Stimulated activated CD4-positive, alpha-beta T cell treated with anti-CD3 and anti-CD28 coated beads, TNF-alpha, amount 100 ng/mL, for 24 hours (primary cell): ENCODE measurements at places on chromosomes 3 and 15.

DNA sequence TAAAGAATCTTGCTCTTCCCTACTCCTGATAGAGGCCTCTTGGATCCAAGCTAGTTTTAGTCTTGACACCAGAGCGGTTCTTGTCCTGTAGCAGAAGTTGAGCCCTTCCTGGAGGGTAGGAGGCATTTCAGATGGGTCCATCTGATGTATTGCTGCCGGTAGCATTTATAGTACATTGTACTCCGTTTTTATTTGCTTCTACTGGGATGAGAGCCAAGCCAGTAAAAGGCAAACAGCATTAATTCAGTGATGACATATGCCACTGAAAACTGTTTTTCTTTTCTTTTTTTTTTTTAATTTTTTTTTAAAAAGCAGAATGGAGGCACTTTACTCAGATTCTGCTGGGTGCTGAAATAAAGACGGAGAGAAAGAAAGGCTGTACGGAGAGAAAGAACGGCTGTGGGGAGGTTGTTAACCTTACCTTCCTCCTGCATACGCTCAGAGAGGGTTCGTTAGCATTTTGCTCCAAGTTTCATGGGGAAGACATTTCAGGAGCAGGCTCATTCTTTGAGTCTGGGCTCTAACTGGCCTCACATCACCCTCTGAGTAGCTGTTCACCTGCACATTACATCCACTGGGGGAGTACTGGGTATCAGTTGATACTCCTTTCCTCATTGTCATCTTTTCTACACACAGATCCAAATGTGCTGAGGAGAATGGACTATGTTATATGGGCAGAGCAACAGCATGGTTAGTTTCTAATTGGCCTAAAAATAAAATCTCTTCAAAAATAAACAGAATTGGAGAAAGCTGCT is 161.5 kb downstream of the FEZF2 start:
- DNase-seq = no peak

- no peak for DNase-seq
Observed at GRCh38 chr15:64216730-64217428, 54.1 kb upstream of the PPIB start.

- no peak for DNase-seq
Observed at GRCh38 chr15:23897531-23897930, 210.4 kb upstream of the NDN start.

DNA sequence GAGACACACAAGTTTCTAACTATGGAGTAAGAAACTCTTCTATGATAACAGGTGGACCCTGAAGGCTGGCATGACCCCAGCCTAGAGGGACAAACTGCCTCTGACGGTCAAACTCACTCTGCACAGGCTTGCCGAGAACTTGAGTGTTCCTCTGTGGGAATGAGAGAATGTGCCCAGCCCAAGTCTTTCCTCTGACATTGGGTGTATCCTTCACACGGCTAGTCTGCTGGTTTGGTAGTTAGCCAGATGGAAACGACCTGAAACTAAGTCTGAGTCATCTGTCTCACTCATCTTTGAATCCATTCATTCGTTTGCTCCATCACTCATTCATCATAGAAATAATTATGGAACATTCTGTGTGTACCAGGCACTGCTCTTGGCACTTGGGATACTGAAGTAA is 198.4 kb downstream of the ATP10A start:
- DNase-seq = no peak

DNA sequence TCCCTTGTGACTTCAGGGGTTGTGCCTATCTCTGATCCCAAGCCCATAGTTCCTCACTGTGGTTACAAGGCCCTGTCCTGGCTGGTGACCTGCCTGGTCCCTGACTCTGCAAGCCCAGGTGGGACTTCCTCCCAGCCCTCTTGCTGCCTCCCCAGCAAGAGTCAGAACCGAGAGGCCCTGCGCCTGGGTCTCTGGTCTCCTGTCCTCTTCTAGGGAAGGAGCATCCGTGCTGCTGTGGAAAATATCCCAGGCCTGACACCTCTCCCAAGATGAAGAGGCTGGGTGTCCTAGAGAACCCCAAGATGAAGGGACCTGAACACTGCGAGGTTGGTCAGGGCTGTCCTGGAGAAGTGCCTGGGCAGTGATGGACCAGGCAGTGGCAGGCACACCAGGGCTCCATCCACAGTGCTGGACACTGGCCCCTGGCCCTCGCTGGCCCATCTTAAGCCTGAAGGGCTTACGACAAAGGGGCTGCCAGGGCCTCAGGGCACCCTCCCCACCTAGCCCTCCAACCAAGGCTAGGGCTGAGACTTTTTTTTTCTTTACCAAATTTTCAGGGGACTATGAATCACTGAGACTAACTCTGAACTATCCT is 32.7 kb downstream of the PTH1R start:
- no peak for DNase-seq

DNA sequence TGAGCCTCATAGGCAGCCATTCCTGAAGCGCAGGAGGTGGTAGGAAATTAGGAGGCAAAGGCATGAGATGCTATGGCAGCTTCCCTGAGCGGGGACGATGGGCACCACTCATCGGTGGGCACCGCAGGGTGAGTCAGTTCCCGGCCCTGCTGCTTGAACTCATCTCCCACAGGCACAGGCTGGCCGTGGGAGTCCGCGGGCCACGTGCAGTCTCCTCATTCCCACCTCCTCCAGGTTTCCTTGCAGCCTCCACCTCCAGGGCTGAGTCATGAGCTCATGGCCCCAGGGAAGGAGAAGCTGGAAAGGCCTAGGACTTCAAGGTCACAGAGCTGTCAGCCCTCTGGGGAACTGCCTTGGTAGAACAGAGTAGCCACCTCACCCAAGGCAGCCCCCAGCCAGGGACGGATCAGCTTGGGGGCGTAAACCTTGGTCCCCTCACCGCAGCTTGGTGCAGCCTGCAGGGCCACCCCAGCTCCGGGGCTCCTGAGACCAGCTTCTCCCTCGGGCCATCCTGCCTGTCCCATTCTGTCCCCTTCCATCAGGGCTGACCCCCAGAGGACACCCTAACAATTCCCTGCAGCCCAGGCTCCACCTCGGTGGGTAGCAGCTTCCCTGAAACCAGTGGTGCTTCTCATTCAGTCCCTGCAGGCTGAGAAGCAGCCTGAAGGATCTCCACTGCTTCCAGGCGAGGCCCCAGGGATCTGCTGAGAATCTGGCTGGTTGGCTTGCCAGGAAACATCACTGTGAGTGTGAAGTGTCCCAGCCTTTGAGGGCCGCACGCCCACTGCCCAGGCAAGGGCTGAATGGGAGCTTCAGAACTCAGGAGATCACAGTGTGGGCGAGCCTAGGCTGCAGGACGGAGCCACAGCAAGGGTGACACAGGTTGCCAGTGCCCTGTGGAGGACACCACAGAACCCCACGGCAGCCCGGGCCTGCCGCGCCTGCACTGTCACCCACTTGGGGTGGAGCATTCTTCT is 150.7 kb upstream of the MEF2A start:
- DNase-seq = no peak

DNA sequence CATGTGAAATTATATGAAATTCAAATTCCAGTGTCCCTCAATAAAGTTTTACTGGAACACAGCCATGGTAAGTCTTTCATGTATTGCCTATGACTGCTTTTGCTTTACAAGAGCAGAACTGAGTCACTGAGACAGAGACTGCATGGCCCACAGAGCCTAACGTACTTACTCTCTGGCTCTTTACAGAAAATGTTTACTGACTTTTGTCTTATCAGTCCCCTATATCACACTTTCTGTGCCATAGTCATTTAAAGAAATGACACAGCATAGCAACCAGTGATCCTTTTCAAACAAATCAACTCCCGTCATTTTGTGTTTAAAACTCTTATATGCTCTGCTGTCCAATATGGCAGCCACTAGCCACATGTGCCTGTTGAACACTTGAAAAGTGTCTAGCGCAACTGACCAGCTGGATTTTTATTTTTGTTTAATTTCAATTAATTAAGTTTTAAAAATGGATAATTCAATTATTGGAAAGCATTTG is 129.7 kb upstream of the CDIN1 start:
- DNase-seq = no peak

DNA sequence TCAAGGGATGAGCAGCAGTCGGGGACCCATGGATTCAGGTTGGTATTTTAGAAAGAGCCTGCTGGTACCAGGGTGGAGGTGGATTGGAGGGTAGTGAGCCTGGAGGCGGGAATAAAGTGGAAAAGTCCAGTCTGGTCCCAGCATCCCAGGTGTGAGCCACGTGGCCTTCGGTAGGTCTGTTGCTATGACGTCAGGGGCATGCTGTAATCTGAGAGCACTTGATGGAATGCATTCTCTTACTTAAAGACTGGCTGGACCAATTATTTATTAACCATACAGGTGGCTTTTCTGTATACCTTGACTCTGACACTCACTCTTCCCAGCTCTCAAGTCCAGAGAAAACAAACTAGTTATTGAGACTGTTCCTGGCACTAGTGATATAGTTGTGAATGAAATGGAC is 389.9 kb upstream of the RGMA start:
- no peak for DNase-seq

DNA sequence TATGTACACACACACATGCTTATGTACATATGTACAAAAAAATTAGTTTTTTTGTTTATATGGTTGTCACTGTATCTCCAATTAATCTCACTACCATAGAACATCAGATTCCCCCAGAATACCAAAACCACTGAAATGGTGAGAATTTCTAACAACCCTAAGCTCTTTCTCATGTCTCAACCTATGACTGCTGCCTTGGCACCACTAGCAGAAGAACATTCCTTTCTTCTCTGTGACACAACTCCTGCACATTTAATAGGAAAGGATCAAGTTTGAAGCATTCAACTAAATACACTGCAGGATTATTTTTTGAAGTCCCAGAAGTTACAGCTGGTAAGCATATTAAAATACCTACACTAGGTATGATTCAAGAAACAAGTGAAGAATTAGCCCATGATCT is 109.6 kb downstream of the FAM174B start:
- DNase-seq = no peak

- no peak for DNase-seq
Observed at GRCh38 chr3:28700728-28701127, 352.1 kb upstream of the AZI2 start.

- DNase-seq = no peak
Observed at GRCh38 chr3:48765376-48765775, 48.4 kb upstream of the IP6K2 start.

DNA sequence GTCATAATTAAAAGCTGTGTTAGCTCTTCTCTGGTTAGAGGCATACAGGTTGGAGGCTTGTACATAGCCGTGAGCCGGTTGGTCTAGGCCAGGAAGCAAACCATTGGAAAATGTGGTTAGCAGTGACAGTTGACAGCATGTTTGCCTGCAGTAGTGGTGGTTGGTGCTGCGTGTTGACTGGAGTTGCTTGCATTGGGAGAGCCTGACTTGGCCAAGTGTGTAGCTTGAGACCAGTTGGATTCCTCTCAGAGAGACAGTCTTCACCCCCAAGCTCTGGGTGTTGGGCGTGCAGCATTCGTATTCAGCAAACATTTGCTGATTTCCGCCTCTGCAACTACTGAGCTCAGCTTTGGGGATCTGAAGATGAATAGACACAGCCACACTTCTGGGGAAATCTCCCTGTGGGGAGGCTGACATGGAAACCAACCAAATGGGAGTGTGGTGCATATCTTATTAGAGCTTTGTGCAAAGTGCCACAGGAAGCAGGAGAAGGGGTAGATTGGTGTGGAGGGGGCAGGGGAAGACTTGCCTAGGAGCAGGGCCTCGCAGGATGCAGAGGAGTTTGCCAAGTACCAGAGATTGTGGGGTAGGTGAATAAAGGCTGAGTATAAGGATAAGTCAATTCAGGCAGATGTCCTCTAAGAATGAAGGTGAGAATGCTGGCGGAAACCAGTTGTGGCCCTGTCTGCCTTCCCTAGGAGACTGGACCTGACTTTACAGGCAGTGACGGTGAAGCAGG is 83.5 kb downstream of the IGF1R start:
- no peak for DNase-seq

GRCh38 chr3:58488967-58489366 is 2.9 kb upstream of the KCTD6 start:
- no peak for DNase-seq

DNA sequence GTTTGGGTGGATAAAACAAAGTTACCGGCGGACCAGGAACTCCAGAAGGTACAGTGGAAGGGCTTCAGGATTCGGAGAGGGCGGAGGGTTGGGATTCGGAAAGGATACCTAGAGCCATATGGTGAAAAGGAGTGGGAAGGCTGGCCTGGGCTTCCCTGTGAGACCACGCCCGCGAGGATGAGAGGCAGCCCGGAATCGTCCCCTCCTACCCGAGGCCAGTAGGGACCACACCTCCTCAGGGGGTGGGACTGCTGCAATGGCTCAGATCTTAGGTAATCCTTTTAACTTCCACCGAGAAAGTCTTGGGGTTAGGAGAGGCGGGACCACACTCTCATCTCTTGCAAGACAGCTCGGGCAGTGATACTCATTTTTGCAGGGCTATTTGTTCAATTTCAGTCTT is 511.3 kb downstream of the OCA2 start:
- no peak for DNase-seq

DNA sequence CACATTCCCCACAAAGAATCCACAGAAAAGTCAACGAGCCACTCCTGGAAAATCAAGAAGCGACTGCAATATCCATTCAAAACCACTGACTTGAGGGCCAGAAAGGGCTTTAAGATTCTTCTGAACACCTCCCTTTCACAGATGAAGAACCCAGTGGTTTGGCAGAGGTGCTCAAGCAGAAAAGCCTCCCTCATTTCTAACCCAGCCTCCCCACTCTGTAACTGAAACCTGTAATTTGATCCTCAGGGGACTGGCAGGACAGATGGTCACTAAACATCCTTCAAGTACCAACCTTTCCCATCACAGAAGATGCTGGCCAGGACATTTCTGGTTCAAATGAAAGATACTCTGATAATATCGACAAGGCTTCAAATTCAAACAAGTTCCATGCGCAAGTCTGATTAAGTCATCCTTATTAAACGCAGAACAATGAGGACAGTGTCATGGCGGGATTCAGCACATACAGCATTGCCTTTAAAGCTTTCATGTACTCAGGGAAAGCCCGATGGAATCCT is 5.5 kb downstream of the SEMA5B start:
- DNase-seq = no peak

DNA sequence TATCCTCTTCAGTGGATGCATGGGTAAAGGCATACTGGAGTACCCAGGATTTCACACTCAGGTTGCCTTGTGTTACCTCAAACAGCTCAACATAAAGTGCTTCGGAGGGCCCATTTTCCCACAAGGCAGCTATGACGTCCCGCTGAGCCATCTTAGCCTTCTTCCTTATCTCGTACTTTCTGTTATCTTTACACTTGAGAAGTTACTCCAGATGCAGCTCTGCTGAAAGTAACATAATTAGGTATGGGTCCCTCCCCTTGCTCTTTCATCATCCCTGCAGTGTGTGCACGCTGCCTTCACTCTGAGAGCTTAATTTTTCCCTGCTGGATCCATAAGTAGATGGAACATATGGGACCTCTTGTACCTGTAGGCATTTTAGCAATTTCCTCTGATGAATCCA is 410.3 kb downstream of the AGBL1 start:
- no peak for DNase-seq

DNA sequence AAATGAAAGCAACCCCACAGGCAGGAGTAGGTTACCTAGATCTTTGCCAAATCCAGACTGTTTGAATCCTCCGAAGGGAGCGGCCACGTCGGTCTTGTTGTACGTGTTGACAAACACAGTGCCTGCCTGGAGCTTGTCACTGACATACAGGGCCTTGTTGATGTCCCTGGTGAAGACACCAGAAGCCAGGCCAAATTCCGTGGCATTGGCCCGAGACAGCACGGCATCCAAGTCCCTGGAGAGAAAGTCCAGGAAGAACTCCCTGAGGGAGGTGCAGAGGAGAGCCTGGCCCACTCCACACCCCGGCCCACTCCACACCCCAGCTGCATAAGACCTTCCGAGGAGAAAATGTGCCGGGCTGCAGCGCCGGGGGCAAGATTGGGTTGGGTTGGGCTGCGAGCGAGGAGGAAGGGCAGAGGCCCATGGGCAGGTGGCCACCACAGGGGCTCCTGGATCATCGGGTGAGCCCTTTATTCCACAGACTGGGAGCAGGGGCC is 21.8 kb upstream of the SLC41A3 start:
- DNase-seq = no peak

- DNase-seq = no peak
Observed at GRCh38 chr15:77430652-77431051, 10.0 kb downstream of the HMG20A start.
